SHP77 treated with DMSO at 0.1 percent for 48 hours (cell line): ENCODE measurements at places on chromosomes 6 and 20.

DNA sequence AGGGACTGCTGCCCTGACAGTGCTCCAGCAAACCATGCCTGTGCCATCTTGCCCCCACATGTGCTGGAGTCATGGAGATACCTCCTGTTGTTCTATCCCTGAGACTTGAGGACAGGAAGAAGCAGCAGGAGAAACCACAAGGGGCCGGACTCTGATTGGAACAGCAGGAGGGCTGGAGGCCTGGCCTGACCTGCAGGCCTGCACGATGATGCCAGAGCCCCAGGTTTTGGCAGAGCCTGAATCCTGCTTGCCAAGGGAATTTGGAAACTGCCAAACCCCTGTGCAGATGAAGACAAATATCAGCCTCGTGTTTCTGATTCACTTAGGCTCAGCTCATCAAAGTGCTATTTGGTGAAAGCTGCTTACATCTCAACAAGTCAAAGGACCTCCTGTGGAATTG is 177.6 kb downstream of the MAFB start:
- DNase-seq, result no peak

GRCh38 chr6:160962835-160963623 is 28.5 kb upstream of the MAP3K4 start:
- no peak for DNase-seq

GRCh38 chr6:4613795-4614194 is 162.4 kb upstream of the CDYL start:
- no peak for DNase-seq

- DNase-seq, result no peak
Observed at GRCh38 chr6:53585208-53585900, 40.5 kb upstream of the GCLC start.

DNA sequence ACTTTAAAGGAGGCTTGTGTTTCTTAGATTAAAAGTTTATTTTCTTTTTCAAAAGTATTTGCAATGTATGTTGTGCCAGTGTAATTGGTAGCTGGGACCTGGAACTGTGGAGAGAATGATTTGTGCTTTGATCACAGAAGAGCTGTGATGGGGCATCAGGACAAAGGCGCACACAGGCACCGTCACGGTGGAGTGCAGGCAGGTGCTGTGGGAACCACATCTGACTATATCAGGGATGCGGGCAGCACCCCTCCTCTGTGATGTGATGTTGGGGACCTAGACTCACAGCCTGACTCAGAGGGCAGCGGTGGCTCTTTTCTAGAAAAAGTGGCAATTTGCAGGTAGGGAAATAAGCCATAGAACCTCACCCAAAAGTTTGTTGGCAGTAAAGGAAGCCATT is 34.5 kb downstream of the SYTL3 start:
- DNase-seq, result no peak

- DNase-seq, result no peak
Observed at GRCh38 chr6:109362102-109362884, 20.0 kb downstream of the CD164 start.
